ENCODE measurements at places on chromosomes 11 and 22.

DNA sequence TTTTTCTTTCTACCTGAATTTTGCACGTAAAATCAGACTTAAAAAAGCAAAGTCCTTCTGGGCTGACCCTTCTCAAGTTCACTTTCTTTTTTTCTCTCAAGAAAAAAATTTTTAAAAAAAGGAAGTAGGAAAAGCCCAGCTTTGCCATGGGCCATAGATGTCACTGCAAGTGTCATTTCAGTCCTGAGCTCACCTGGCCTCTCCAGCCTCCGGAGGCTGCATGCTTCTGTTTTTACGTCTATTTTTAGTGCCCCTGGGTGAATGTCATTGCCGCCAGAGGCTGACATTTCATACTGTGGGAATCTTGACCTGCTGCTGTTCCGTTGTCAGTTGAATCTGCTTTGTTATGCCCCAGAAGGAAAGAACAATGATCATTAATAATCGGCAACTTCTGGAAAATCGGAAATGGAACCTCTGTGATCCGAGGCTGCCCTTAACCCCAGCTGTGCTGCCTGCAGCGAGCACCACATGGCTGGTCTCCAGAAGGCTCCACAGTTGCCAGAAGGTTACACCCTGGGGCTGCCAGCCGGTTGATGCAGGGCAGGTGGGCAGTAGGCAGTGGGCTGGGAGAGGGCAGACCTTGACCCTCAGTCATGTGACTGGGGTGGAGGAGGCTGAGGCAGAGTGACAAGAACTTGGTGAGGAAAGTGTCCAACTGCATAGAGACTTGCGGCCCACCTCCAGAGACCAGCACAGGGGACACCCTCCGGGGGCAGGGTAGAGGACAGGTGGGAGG, 16.7 kb upstream of the MYEOV start:
- no peak for DNase-seq

DNA sequence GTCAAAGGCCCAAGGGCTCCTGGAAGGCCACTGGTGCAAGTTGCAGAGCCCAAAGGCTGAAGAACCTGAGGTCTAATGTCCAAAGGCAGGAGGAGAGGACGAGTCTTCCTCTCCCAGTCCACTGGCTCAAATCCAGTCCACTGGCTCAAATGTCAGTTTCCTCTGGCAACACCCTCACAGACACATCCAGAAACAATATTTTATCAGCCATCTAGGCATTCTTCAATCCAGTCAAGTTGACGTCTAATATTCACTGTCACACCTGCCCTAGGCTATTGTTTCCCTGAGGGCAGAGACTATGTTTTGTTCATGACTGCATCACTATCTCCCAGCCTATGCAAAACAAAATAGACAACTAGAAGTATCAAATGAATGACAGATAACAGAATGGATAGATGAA, 148.1 kb downstream of the SPON1 start:
- no peak for DNase-seq

GRCh38 chr11:655036-655726, 18.1 kb downstream of the DRD4 start:
- DNase-seq = no peak

GRCh38 chr11:47992959-47993820, 12.8 kb downstream of the PTPRJ start:
- DNase-seq = no peak

GRCh38 chr22:41976070-41976901, 7.0 kb downstream of the SEPTIN3 start:
- no peak for DNase-seq

- DNase-seq = no peak
Observed at GRCh38 chr22:47190276-47190956, 428.0 kb downstream of the TBC1D22A start.

DNA sequence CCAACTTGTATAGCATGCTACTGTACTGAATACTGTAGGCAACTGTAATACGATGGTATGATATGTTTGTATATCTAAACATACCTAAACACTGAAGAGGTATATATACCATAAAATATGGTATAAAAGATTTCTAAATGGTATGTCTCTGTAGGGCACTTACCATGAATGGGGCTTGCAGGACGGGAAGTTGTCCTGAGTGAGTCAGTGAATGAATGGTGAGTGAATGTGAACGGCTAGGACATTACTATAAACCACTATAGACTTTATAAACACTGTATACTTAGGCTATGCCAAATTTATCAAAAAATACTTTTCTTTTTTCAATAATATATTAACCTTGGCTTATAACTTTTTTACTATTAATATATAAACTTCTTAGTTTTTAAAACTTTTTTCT, 66.8 kb downstream of the ZC3H12C start:
- DNase-seq = no peak

DNA sequence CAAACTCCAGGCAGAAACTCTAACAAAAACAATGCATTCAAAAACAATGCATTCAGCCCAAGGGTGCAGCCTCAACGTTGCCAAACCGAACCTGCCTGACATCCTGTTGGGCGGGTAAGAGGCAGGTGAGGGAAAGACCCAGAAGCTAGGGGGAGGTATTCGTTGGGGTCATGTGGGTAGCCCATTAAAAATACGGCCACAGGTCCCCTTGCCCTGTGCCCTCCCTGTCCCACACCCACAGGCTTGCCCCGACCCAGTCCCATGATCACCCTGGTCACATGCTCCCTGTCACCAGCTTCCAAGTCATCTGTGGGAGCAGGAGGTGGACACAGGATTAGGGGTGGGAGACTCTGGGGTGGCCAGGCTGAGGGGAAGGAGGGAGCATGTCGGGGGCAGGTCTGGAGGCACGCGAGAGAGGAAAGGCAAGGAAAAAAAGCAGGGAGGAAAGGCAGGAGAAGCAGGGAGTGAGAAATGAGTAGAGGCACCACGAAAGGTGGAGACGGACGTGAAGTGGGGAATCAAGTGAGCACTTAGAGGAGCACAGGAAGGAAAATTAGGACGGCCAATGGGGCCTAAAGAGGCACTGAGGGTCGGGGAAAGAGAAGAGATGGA, 683 bp downstream of the PLA2G6 start:
- no peak for DNase-seq

GRCh38 chr22:38267086-38267485, 5.7 kb downstream of the TMEM184B start:
- DNase-seq = peak; percentile 58

GRCh38 chr11:94272738-94273313, 31.6 kb upstream of the IZUMO1R start:
- no peak for DNase-seq

GRCh38 chr11:66564984-66565383, 3.4 kb downstream of the CTSF start:
- DNase-seq = no peak

- no peak for DNase-seq
Observed at GRCh38 chr22:37741312-37741795, 44.5 kb downstream of the TRIOBP start.

- no peak for DNase-seq
Observed at GRCh38 chr11:118167906-118168305, 8.5 kb downstream of the SCN2B start.

Measured in Jurkat, Clone E6-1 (cell line).